ENCODE measurements at places on chromosomes 2 and 18.

DNA sequence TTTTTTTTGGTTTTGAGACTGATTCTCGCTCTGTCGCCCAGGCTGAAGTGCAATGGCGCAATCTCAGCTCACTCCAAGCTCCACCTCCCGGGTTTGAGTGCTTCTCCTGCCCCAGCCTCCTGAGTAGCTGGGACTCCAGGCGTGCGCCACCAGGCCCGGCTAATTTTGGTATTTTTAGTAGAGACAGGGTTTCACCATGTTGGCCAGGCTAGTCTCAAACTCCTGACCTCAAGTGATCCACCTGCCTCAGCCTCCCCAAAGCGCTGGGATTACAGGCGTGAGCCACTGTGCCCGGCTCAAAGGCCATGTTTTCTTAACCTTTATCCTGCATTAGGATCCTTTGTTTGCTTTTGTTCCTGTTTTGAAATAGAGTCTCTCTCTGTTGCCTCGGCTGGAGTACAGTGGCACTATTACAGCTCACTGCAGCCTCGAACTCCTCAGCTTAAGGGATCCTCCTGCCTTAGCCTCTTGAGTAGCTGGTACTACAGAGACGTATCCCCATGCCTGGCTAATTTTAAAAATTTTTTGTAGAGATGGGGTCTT is 41.0 kb downstream of the NPC1 start:
- DNase-seq, result no peak

DNA sequence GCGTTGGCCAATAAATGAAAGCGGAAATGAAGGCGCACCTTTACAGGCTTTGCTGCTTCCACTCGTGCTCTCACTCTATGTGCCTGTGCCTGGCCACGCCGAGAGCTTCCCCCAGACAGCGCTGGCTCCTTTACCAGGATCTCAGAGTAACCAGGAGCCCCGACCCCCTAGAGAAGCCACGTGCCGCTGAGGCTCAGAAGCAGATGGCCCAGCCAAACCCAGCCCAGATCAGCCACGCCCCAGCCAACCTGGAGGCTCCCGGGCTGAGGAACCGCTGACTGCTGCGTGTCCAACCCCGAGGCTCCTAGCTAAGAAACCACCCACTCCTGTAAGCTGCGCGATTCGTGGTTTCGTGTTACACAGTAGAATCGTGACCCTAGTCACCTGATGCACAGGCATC is 199.3 kb downstream of the NCK2 start:
- DNase-seq, result no peak

- no peak for DNase-seq
These were observed 161.2 kb downstream of the MSH2 start for GRCh38 chr2:47564129-47564528.

- no peak for DNase-seq
These were observed 25.5 kb upstream of the VIT start for GRCh38 chr2:36670881-36671595.

GRCh38 chr2:42809131-42809818 is 16.9 kb upstream of the HAAO start:
- no peak for DNase-seq

DNA sequence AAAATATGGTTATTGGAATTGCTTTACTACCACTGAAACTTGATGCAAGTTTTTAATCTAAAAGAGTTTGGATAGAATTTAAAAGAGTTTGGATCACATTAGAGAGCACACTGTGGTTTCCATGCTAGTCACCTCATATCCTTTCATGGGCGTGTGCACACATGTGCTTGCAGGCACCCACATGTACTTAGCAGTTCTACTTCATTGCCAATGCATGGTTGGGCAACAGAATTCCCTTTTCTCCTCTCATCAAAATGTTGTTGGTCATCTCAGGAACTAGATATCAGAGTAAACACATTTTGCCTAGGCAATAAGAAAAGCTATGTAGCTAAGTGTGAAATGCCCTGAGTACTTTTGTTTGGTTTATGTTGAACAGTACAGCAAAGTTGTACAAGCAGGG is 254.1 kb upstream of the RASGRP3 start:
- DNase-seq, result no peak

All from ascending aorta (tissue), 2 donors.